CD4-positive, alpha-beta T cell treated with Interleukin-12 subunit alpha and Interleukin-12 subunit beta, for 1 hour (primary cell): ENCODE measurements at places on chromosomes 2 and 18.

- no peak for DNase-seq
These were observed 25.5 kb downstream of the GCG start for GRCh38 chr2:162126527-162126926.

DNA sequence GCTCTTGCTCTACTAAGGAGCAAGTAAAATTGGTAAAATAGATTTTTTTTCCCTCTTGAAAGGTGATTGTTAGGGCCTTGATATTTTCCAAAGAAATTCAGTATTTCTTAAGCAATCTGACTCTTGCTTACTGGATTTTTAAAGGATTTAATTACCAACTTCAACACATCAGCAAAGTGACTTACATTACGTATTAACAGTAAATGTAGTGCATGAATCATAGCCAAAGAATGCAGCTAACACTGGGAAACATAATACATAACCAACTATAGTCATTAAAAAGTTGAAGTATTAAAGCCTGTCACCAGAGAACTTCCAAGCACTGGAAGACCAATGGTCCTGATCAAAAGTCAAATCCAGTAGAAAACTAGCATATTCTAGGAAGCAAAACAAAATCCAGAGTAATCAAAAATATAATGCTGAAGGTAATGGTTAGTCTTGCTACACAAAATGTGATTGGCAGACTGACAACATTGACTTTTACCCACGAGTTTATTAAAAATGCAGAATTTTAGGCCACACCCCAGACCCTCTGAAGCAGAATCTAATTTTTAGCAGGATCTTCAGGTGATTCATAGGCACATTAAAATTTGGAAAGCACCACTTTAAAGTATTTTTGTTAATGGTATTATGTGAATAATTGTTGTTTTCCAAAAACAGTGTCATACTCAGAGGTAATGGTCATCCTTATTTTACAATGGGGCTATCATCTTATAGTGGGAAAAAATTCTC lies 31.8 kb upstream of the CAVIN2 start:
- no peak for DNase-seq

DNA sequence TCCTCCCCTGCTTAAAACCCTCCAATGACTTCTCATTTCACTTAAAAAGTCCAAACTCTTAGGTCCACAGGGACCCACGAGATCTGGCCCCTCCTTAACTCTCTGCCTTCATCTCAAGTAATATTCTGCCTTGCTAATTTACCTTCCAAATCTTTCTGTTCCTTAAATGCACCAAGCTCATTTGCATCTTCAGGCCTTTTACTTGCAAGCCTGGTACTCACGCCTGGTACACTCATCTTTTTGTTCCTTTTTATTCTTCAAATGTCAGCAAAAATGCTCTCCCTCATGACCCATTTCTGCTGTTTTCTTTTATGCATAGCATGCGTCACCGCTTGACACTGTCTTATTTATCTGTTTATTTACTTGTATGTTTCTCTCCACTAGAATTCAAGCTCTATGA lies 2.7 kb upstream of the WIPF1 start:
- DNase-seq: peak; percentile 39

- DNase-seq: no peak
These were observed 31.7 kb downstream of the GPC1 start for GRCh38 chr2:240467149-240467642.

DNA sequence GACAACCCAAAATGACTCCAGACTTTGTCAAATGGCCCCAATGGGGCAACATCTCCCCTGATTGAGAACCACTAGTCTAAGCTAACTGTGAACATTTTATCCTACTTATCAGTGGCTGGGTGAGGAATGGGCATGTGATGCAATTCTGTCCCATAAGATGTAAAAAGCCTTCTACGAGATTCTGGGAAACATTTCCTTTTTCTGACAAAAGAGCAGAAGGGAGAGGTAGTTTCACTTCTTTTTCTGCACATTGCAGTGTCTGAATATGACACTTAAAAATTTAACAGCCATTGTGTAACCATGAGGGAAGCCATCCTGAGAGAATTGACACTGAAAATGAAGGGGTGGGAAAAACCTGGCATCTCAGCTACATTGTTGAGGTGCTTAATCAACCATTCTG lies 17.3 kb upstream of the MARCHF4 start:
- no peak for DNase-seq

GRCh38 chr2:137508739-137509384 lies 455.4 kb upstream of the HNMT start:
- DNase-seq: no peak

DNA sequence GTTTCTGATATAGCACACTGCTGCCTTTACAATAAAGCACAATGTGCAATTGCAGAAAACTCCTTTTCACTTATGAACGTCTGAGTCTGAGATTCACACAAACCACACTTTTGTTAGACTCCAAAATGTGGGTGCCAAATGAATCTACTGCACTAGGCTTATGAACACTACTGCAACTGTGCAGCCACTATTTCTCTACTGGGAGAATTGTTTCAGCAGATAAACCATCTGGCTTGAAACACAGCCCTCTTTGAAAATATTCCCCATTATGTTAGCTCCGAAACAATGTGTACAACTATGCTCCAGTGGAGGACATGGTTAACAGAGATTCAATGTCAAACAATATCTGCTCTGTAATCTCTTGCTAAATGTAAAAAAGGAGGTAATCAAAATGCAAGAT lies 188.7 kb upstream of the ZEB2 start:
- no peak for DNase-seq

DNA sequence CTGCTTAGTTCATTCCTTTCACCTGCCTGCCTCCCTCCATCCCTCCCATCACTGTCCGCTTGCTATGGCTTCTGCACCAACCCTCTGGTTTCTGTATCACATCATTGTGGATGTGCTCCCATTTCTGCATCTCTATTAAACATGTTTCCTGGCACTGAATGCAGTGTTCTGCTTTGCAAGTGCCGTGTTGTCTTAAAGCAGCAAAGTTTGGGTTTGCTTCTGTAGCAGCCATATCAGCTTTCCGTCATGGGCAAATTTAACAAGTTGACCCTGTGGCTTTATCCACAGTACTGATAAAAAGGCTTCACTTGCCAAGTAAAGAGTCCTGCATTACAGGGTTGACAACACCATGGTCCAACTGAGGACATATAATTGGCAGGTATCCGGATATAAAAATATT lies 165.5 kb downstream of the PTGR3 start:
- DNase-seq: no peak

GRCh38 chr2:202311823-202312388 lies 46.3 kb downstream of the NOP58 start:
- DNase-seq: no peak

- no peak for DNase-seq
These were observed 107.9 kb upstream of the DLX2 start for GRCh38 chr2:172210599-172210998.

DNA sequence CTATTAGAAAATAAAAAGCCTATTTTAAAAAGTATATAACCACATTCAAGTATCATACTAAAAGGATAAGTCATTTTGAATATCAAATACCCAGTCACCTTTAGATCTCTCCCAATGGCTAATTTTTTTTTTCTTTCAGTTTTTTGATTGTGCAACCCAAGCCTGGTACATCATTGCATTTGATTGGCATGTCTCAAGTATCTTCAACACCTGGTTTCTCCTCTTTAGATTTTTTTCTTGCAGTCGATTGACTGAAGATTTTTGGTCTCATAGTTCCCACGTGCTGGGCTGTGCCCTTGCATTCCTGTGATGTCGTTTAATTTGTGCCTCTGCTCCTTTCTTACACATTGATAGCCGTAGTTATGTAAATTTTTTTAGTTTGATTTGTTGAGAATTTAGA lies 40.7 kb downstream of the ATIC start:
- no peak for DNase-seq

DNA sequence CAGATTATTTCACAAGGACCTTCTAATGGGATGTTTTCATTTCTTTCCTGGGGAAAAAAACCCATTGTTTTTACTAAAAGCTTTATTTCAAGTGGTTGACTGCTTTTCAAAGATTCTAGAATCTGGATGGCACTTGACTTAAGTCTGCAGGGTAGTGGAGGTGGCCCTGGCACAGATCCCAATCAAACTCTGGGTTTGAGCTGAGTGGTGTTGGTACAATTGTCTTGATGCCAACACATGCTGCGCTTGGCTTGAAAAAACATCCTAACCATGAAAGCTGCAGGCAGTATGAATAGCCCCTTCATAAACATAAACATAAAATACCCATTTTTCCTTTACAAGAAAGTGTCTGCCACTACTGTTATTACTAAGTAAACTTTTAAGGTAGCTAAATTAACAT lies 3.6 kb downstream of the PAPOLG start:
- no peak for DNase-seq

GRCh38 chr2:167480232-167480985 lies 592.1 kb downstream of the XIRP2 start:
- DNase-seq: no peak

GRCh38 chr2:15825276-15825980 lies 114.9 kb upstream of the MYCN start:
- no peak for DNase-seq

DNA sequence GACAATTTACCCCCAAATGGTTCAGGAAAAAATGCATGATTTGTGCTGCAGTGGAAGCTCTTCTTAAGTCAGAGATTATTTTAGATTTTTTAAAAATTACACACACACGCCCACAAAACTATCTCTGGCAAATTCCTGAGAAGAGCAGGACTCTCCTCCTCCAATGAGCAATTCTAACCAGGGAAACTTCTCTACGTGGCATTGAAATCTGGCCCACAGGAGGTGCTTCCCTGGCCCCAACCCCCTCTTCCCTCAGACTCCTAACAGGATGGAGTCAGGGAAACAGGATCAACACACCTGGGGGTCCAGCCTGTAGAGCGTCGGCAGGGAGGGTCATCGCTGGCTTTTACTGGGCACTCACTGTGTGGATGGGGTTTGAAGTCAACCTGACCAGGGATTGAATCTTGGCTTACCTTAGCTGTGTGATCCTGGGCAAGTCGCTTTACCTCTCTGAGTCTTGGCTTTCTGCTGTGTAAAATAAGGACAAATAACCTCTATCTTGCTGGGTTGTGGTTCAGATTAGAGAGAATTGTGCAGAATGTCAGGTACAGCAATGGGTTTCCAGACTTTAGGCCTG lies 65.4 kb upstream of the ASAP2 start:
- DNase-seq: no peak

GRCh38 chr18:11276678-11277077 lies 127.3 kb upstream of the PIEZO2 start:
- DNase-seq: no peak

DNA sequence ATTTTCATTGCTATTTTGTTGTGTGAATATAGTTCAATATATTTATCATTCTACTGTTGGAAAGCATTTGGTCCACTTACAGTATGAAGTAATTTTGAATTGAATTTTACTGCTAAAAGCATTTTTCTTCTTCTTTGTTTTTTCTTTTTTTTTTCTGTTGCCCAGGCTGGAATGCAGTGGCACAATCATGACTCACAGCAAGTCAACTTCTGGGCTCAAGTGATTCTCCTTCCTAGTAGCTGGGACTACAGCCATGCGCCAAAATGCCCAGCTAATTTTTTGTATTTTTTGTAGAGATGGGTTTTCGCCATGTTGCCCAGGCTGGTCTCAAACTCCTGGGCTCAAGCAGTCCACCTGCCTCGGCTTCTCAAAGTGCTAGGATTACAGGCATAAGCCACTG lies 2.4 kb upstream of the ETAA1 start:
- no peak for DNase-seq

GRCh38 chr2:10547663-10548376 lies 99.7 kb upstream of the ODC1 start:
- DNase-seq: no peak

GRCh38 chr2:59529726-59530125 lies 1023.7 kb downstream of the BCL11A start:
- DNase-seq: no peak

DNA sequence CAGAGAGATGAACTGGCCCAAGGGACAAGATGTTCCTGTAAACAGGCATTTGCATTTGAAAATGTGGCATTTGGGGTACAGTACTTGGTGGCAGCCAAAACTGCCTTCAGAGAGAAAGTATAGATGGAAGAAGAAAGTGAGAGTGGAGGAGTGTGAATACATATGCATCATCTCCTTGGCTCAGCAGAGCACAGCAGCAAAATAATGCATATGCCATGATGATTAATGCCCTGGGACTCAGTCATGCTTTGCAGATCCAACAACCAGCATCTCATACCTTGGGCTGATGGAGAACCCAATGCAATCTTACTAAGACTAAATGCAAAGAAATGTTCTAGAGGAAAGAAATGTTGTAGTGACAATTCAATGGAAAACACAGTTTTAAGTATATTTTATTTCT lies 29.7 kb upstream of the CYTIP start:
- DNase-seq: no peak

GRCh38 chr2:139457873-139458272 lies 677.7 kb upstream of the NXPH2 start:
- no peak for DNase-seq

- DNase-seq: no peak
These were observed 2.4 kb upstream of the SH2D6 start for GRCh38 chr2:85415980-85416650.

GRCh38 chr2:109270505-109271312 lies 141.7 kb downstream of the SH3RF3 start:
- no peak for DNase-seq

- no peak for DNase-seq
These were observed 89.5 kb downstream of the RTP5 start for GRCh38 chr2:241958818-241959545.

GRCh38 chr18:3723554-3723953 lies 273.6 kb downstream of the TGIF1 start:
- no peak for DNase-seq

- no peak for DNase-seq
These were observed 28.1 kb upstream of the HTR2B start for GRCh38 chr2:231152800-231153557.

DNA sequence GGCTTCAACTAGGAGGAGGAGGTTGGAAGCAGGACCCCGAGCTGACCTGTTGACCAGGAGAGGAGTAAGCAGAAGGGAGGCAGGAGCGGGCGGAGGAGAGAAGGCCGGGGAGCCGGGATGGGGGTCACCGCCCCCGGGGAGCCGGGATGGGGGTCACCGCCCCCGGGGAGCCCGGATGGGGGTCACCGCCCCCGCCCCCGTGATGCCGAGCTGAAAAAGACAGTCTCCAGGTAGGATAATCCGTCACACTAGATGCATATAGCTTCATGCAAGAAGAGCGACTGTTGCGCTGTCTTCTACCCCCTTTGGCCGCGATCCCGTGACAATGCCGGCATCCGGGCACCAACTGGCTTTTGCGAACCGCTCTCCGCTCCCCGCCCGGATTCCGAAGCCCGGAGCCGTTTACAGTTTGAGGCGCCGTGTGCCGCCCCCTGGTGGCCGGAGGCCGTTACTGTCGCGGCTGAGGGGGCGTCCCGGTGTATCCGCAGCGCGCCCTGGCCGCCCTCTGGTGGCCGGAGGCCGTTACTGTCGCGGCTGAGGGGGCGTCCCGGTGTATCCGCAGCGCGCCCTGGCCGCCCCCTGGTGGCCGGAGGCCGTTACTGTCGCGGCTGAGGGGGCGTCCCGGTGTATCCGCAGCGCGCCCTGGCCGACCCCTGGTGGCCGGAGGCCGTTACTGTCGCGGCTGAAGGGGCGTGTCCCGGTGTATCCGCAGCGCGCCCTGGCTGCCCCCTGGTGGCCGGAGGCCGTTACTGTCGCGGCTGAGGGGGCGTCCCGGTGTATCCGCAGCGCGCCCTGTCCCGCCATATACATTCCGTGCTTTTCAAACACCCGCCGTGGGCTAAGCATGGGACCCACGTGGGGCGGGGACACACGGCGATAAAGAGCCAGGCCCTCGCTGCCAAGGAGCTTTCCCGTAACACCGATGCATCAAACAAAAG lies 89.6 kb downstream of the ACTR3 start:
- DNase-seq: peak; percentile 18
